Activated CD4-positive, alpha-beta T cell treated with anti-CD3 and anti-CD28 coated beads, Interleukin-2, amount 50 U/mL, for 24 hours (primary cell): ENCODE measurements at places on chromosomes 2 and 18.

DNA sequence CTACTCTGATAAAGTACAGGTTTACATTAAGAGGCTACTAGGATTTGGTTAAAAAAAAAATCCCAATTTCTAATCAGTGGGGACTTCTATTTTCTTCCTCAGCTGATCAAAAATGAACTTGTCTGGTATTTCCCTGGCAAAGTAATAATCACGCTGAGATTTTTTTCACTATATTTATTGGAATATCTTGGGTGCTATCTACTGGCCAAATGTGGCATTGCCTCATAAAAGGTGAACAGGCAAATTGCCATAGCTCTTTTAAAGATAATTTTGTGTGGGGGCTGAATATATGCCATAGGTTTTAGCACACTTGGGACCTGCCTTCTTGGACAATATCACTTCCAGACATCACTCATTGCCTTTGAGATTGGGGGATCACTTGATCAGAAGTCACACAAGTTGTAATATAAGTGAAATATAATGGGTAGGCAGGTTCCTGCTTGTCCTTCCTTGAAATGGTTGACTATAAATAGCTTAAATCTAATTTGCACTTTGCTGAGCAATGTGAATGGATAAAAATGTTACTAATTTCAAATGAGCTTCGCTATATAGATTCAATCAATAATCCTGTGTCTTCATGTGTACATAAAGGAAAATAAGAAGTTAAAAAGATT lies 7.0 kb upstream of the NXPH2 start:
- DNase-seq = no peak

- no peak for DNase-seq
Observed at GRCh38 chr2:194610297-194610696, 1046.7 kb upstream of the SLC39A10 start.

DNA sequence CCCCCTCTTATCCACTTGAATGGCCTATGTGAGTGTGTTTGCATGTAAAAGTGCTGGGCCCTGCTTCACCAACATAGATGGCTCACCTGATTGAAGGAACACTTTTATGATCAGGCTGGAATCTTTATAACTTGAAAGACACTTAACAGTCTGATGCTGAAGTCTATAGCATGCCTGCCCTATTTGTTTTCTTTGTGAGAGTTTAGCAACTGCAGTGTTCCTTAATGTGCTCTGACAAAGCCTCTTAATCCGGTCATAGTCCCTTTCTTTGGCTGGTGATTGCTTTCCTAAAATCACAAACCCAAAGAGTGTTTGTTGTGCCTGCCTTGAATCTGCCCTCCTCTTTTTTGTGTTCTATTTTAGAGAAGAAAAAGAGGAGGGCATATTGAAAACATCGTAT lies 1382.8 kb upstream of the CELF4 start:
- no peak for DNase-seq

DNA sequence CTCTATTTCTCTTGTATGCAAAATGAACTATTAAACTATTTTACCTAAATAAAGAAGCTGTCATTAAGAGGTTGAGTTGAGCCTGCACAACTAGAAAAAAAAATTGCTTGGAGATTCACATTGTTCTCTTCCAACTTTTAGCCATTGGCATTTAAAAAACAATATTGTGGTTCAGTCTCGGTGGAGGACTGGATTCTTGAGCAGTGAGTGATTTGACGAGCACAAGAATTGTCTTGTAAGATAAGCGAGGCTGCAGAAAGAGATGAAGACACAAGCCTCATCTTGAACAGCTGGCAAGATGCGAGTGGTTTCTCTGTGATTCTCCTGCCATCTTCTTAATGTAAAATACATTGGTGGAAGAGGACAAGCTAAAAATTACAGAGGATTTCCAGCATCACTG lies 67.0 kb downstream of the GALR1 start:
- DNase-seq = no peak

- DNase-seq = no peak
Observed at GRCh38 chr18:34592961-34593382, 117.1 kb upstream of the DTNA start.

DNA sequence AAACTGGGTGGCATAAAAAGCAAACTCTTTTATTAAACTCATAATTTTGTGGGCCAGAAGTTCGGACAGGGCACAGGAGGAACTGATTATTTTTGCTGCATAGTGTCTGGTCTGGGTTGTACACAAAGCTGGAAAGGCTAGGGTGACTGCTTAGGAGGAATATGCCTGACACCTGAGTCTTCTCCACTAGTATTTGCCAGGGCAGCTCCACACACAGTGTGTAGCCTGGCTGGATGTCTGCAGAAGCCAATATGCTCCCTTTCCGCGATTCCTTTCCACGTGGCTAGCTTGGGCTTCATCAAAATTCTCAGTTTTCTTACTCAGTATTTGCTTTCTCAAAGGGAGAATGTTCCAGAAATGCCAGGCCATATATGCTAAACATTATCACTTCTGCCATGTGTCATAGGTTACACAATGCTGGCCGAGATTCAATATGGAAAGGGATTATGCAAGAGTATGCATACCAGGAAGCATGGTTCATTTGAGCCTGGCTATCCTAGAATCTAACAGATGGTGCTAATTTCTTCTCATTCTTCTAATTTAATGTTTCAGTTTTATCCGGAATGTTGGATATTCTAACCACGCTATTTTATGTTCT lies 142.7 kb upstream of the DOK6 start:
- DNase-seq = no peak

DNA sequence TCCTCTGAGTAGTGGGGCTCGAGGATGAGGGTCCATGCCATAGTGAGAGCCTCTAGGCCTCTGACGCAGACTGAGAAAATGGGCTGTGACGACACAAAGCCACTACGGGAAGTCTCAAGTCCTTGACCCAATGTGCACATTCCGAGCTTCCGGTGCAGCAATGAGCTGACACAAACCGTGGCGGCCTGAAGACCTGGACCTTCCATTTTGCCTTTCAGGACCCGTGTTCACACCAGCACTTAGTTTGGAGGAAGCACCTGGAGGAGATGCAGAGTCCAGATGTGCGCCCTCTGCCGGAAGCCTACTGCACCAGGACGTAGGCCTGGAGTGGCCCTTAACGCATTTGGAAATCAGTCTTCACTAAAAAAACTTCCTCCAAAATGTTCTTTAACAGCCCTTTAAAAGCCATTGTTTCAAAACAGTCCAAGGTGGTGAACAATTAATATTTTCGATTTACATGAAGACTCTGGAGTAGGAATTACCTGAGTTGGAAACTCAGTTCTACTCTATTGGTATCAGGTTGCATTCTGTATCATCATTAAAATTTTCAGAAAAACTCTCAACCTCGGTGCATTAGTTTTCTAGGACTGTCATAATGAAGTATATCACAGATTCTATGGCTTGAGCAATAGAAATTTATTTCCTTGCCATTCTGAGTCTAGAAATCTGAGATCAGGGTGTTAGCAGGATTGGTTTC lies 33.9 kb downstream of the BMP10 start:
- DNase-seq = peak; percentile 30

- DNase-seq = no peak
Observed at GRCh38 chr18:67310826-67311225, 205.7 kb downstream of the DSEL start.

DNA sequence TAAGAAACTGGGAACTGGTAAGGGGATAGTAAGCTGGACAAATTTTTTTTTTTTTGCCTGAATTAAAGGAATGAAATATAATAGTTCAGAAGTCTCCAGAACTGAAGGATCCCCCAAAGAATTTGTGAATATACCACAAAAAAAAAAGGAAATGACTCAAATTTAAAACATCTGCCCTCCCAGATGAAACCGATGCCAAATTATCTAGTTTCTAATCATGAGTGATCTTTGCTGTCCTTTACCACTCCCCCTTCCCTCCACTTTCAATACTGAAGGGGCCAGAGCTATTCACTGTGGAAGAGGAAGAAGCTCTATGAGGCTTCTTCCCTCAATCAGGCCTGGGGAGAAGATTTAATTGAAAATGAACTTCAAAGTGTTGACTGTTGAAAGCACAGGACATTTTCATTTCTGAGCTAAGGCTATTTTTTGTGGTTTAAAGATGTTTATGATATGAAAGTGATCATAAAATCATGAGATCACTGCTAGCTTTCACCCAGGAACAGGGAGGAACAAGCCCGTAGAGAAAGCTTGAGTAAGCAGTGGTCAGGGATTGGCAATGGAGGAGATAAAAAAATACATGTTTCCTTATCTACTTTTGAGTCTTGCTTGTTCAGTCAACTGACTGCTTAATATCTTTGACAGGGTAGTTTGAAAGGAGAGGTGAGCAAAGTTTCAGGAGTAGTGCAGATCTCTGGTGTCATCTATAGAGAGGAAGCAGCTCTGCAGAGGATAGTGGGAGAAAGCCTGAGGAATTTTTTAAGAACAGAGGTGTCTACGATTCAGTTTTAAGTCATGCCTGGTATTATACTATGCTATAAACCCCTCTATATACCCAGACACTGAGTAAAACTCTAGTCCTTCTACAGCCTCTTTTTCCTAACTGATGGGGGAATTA lies 409.5 kb upstream of the FIGN start:
- no peak for DNase-seq

GRCh38 chr2:181774685-181775084 lies 94.4 kb upstream of the NEUROD1 start:
- no peak for DNase-seq

GRCh38 chr2:84717302-84717701 lies 163.6 kb downstream of the TRABD2A start:
- DNase-seq = no peak

- DNase-seq = no peak
Observed at GRCh38 chr2:226267516-226268289, 531.9 kb downstream of the IRS1 start.

GRCh38 chr2:14363137-14363536 lies 269.4 kb upstream of the LRATD1 start:
- no peak for DNase-seq
